ENCODE measurements at places on chromosomes 12 and 14. TPM values are rescaled to one million over a fixed set of nuclear protein-coding genes. Genes with fewer than 3 reads are reported as not detected.

KRT82 gene
- total RNA-seq: not detected

PRKD1 gene
- not detected for total RNA-seq

KRT81 gene
- total RNA-seq: not detected

TOMM20L gene
- not detected for total RNA-seq

PXN gene
- 236 TPM for total RNA-seq

MTA1 gene
- 119 TPM for total RNA-seq

SLC5A8 gene
- not detected for total RNA-seq

ATG101 gene
- 28.3 TPM for total RNA-seq

KRT83 gene
- not detected for total RNA-seq

CATSPERB gene
- total RNA-seq: 3.9 TPM

ANGEL1 gene
- 13.7 TPM for total RNA-seq

All from activated CD4-positive, alpha-beta T cell treated with anti-CD3 and anti-CD28 coated beads, Interleukin-2, amount 10 ng/mL, durations not matched to agents 7 days and 5 days (primary cell).